ENCODE measurements at places on chromosomes 11 and 22. TPM values are rescaled to one million over a fixed set of nuclear protein-coding genes. Genes with fewer than 3 reads are reported as not detected.
A peak's percentile ranks its signal among the peaks of the same experiment; 100 is the strongest.

The TTC17 gene
- polyA plus RNA-seq: 93.2 TPM

The SLC22A25 gene
- polyA plus RNA-seq: not detected

GRCh38 chr22:26437694-26438392, 8.8 kb downstream of the ASPHD2 start:
- no peak for DNase-seq

DNA sequence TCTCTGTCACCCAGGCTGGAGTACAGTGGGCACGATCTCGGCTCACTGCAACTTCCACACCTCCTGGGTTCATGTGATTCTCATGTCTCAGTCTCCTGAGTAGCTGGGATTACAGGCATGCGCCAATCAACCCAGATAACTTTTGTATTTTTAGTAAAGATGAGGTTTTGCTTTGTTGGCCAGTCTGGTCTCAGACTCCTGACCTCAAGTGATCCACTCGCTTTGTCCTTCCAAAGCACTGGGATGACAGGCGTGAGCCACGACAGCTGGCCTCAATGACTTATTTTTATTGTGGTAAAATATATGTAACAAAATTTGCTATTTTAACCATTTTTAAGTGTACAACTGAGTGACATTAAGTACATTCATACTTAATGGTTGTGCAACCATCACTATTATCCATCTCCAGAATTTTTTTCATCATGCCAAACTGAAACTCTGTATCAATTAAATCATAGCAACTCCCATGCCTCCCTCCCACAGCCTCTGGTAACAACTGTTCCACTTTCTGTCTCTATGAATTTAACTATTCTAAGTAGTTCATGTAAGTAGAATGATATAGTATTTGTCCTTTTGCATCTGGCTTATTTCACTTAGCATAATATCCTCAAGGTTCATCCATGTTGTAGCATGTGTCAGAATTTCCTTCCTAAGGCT, 50.7 kb upstream of the CWF19L2 start:
- no peak for DNase-seq

GRCh38 chr11:61657566-61658290, 22.5 kb upstream of the DAGLA start:
- no peak for DNase-seq

- DNase-seq: no peak
Measured at GRCh38 chr11:32838505-32839274, 9.0 kb downstream of the PRRG4 start.

GRCh38 chr11:92911478-92911877, 58.0 kb upstream of the MTNR1B start:
- DNase-seq: no peak

DNA sequence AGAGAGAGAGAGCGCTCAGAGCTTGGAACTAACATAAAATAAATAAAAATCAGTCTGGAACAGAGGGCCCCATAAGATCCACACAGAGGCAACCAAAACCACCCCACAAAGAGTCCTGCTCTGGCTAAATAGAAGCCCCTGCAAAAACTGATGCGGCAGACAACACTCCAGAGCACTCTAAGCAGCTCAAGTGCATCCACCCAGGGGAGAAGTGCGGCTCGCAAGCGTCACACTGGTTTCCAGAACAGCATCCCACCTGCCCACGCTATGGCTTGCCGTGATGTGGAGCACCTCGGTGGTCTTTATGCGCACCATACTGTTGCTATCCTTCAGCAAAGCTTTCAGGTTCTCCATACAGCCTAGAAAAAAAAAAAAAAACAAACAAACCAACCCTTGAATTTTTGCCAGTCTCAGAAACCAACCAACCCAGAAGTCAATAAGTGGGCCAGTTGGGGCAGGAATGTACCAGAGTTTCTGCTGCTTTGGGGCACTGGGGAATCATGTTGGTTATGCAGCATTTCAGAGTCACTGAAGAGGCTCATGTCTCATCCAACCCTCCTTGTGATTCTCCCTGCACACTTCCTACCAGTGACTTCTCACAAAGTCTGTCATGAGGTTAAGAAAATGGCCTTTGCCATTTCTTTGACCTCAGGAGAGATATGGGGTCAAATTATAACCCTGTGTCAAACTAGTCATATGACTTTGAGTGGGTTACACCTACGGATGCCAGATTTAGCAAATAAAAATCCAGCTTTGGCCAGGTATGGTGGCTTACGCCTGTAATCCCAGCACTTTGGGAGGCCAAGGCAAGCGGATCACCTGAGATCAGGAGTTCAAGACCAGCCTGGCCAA, 3.0 kb downstream of the RSPH14 start:
- no peak for DNase-seq

DNA sequence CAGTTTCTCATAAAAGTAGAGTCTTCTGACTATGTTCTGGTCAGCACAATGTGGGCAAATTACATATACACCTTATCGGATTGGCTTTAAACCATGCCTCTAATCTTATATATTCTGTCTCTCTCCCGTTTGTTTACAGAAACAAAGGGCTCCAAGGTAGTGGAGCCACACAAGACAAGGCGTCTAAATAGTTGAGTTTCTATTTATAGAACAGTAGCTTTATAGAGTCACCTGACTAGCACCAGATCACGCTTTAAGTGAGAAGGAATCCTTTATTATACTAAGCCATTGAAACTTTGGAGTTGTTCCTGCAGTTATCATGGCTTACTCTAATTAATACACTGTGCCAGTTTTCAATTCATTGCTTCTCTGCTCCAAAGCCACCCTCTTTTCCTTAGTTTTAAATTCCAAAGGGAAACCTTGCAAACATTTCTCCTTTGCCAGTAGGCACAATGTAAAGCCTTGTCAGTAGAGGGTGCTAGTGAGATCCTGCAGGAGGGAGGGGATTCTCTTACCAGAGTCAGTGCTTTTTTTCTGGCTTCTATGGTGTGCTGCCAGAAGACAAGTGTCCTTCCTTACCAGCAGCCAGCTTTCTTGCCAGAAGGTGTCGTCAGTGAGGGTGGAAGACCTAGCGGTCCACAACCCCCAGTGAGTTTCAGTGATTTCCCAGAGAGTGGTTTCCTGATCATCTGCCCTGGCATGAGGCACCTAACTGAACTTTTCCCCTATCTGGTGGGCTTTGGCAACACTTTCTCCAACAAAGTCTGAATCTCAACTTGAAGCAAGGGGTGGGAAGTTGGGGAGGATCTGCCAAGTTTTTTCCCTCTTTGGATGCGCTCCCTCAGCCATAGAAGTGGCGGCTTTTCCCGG, 71.7 kb downstream of the RAB38 start:
- DNase-seq: peak; percentile 15

GRCh38 chr11:68977781-68978625, 2.8 kb downstream of the MRGPRD start:
- DNase-seq: no peak

The A4GALT gene
- 5.2 TPM for polyA plus RNA-seq

GRCh38 chr11:114482114-114482513, 42.8 kb downstream of the REXO2 start:
- no peak for DNase-seq
